ENCODE measurements at places on chromosomes 11 and 22.

DNA sequence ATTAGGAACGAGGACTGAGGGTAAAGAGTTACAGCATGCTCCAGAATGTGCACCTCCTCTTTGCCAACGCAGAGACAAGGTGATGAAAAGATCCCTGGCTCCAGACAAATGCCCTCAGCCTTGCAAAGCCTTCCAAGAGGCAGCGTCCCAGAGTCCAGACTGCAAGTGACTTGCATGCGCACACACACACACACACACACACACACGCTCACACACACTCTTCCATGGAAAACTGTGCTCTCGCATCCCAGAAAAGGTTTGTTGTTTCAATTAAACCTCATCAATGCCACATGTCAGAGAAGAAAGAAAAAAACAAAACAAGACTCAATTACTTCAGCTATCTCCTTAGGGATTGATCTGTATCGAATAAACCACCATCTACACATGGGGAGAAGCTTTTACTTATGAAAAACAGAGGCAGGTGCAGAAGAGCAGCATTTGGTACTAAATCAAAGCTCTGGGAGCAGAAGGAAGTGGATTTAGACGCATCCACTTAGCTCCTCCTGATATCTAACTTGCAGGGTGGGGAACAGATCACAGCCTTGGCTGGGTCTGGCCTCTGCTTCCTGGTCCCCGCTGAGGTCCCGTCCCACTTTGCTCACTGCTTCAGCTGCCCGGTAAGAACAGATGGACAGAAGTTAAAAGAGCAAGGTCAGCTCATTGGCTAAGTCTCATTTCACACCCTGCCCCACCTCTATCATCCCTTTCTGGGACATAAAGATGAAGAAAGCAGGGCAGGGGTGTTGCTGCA, 249.8 kb upstream of the BLID start:
- DNase-seq, result no peak

- DNase-seq, result no peak
Observed at GRCh38 chr11:10518123-10518522, 22.9 kb downstream of the RNF141 start.

- DNase-seq, result no peak
Observed at GRCh38 chr11:108847298-108847990, 182.6 kb downstream of the DDX10 start.

GRCh38 chr22:36767035-36767775, 8.7 kb downstream of the IFT27 start:
- DNase-seq, result no peak

GRCh38 chr11:43687120-43687791, 6.7 kb downstream of the HSD17B12 start:
- DNase-seq, result no peak

Data from SHP77 (cell line).